ENCODE measurements at places on chromosomes 12 and 14.

- DNase-seq = peak; percentile 58
These were observed 895 bp upstream of the CCDC88C start for GRCh38 chr14:91418387-91419043.

DNA sequence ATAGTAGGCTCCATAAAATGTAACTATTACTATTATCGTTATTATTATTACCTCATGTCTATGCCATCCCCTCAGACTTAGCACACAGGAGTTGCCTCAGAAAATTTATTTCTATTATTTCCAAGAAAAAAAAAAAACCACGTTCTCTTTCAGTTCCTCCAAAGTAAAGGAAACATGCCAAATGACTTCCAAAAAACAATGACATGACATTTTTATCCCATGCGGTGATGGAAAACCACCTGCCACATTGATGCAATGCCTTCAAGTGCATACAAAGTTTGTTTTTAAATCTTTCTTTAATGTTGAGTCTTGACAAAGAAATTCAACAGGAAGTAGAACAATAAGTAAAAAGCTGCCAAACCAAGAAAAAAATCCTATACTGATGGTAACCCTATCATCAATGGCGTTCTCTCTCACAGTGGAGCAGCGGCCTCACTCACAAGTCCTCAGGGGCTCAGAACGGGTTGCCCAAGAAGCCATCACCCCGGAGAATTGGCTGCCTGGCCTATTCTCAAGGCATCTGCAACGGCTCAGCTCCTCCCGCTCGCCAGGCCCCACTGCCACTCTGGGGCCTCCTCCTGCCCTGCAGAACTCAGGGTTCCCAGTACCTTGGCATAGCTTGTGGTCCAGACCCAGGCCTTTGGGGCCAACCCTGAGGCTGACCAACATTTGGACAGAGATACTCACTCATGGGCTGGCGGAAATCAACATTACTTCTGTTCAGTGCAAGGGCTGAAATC, 51.9 kb downstream of the SERPINA3 start:
- no peak for DNase-seq

- DNase-seq = no peak
These were observed 6.3 kb upstream of the EVL start for GRCh38 chr14:100058777-100059437.

DNA sequence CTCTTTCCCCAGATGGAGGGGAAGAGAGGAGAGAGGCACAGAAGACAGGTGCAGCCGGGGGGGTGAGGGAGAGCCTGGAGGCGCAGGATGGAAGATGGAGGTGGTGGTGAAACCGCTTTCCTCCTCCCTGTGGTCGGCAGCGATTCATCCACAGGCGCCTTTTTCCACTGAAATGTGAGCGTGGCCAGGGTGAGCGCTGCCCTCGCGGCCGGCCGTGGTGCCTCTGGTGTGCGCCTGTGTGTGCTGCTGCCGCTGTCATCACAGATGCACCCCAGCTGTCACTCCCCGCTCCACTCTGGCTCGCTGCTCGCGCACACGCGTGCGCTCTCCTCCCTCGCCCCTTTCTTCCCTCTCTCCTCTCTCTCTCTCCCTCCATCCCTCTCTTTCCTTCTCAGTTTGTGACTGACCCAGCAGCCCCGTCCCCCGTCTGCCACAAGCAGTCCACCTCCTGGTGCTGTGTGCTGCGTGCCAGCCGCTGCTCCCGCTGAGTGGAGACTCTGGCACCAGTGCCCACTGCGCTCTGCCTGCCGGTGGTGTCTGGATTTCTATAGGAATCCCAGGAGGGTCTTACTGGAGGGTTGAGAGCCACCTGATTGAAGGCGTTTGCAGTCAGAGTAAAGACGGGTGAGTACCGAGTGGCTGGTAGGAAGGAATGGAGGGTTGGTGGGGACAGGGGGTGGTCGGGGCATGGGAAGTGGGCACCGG, at the start of gene LRTM2:
LRTM2 (plus strand) TSS at position 375 of the 705 bp plus-strand sequence. CDS start 7,584 bp downstream, outside the sequence.
- DNase-seq = peak; percentile 28

- DNase-seq = no peak
These were observed 38.6 kb upstream of the METAP2 start for GRCh38 chr12:95435355-95435754.

DNA sequence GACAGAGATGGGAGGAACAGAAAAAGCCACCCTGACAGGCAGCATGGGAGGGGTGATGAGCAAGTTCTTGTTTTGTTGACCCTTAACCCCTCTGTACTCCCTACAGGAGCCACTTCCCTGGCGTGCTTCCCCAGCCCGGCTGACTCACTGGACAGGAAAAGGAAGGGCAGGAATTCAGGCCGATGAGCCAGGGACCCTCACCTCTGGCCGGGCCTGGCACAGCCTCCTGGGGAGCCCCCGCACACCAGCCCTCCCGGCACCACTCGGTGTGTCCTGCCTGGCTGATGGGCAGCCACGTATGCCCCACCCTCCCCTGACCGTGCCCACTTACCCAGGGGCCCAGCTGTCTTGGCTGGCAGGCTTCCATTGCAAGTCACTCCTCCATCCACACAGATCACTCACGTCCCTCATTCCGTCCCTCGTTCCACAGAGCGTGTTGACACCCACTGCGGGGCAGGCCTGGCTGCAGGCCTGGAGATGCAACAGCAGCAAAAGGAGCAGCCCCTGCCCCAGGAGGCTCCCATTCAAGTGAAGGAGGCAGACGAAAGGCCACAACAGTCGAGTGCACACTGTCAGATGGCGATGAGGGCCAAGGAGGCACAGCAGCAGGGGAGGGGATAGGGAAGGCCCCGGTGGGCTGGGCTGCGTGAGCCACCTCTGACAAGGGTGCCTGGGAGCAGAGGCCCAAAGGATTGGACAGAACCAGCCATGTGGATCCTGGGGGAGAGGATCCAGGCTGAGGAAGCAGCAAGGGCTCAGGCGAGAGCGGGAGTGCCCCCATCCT, 19.7 kb upstream of the CD9 start:
- no peak for DNase-seq

DNA sequence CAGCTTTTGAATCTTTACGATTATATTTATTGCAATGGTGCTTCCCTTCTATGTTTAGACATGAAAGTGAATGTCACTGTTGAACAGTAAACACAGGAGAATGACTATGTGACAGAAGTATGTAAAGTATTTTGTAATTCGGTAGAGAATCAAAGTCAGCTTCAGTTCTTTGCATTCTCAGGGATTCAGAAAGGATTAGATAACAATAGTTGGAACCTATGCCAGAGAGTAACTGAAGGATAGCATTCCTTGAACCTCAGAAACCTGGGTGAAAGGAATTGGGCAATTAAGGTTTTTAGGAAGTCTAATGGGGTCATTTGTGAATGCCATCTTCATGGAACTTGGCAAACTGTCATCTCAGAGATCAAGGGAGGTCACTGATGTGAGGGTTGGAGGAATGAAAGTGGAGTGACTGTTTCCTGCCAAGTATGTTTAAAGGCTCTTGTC, 305.3 kb upstream of the DDHD1 start:
- peak; percentile 14 for DNase-seq

- DNase-seq = no peak
These were observed 221.5 kb upstream of the NUDT4 start for GRCh38 chr12:93156086-93156716.

DNA sequence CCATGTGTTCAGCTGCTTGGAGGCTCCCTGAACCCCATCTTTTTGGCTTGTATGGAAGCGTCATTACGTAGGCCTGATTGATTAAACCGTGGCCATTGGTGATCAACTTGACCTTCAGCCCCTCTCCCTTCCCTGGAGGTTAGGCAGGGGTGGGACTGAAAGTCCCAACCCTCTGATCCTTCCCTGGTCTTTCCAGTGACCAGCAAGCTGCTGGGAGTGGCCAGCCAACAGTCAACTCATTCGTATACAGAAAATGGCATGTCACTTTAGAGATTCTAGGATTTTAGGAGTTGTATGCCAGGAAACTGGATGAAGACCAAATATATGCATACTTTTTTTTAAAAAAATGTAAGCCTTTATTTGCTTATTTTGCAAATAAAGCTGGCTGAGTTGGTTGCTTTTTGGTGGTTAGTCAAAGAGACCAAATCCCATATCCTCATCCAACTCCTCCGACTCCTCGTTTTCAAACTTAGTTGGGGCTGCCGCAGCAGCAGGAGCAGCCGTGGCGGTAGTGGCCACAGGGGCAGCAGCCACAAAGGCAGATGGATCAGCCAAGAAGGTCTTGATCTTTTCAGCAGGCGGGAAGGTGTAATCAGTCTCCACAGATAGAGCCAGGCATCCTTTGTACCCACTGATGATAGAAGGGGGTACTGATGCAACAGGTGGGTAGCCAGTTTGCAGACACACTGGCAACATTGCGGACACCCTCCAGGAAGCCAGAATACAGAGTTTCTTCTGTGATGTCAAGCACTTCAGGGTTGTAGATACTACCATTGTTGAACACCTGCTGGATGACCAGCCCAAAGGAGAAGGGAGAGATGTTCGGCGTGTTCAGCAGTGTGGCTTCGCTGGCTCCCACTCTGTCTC, 16.6 kb downstream of the NFKBIA start:
- DNase-seq = no peak

- no peak for DNase-seq
These were observed 403.1 kb downstream of the BCL11B start for GRCh38 chr14:98868866-98869265.
